Activated naive CD8-positive, alpha-beta T cell treated with anti-CD3 and anti-CD28 coated beads, Interleukin-2, amount 50 U/mL, for 24 hours (primary cell): ENCODE measurements at places on chromosomes 4 and X.

DNA sequence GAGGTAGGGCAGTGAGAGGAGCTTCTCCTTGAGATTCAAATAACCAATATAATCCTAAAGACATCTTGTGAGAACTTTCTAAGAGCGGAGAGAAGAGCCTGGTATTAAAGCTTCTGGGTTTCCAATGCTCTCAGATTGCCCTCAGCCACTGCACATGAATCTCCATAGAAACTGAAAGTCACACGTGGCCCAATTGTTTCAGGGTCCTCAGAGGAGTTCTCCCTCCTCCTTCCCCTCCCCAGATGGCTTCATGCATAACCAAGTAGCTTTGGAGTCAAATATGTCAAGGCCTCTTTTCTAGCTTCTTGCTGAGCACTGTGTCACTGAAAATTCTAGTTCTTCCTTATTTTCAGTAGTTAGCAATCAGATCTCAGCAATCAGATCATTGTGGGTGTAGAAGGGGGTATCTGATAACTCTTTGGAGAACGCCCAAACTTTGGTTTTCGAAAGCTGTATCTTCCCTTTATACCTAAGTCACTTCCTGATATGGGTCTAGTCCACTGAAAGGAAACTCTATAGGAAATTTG lies 2.2 kb downstream of the BTK start:
- no peak for DNase-seq

- peak; percentile 46 for DNase-seq
Measured at GRCh38 chr4:1862055-1862911, 6.3 kb upstream of the LETM1 start.

- DNase-seq, result no peak
Measured at GRCh38 chr4:77082886-77083608, 7.3 kb upstream of the CCNI start.

- no peak for DNase-seq
Measured at GRCh38 chrX:43718081-43718480, 62.0 kb downstream of the MAOA start.

DNA sequence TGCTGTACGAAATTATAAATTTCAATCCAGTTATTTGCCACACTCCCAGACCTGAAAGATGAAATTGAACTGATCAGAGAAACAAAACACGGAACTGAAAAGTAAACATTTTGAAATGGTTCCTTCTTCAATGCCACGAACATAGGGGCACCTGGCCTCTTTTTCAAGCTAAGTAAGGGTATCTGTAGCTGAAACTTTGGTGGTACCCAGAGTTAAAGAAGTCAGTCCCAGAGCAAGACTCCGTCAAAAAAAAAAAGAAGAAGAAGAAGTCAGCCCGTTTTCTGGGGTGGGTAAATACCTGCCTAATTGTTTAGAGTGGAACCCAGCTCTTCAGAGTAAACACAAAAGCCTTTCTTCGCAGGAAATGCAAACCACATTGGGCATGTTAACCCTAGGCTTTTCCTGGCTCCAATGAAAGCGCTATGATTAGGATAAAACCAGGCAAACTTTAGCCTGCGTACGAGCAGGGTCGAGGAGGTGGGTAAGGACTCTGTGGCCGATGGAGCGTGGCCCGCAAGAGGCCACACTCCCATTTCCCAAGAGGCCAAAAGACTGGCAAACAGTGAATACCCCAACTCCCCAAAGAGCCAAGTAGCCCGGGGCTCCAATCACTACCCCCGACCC lies 1.3 kb downstream of the ANTXR2 start:
- no peak for DNase-seq

DNA sequence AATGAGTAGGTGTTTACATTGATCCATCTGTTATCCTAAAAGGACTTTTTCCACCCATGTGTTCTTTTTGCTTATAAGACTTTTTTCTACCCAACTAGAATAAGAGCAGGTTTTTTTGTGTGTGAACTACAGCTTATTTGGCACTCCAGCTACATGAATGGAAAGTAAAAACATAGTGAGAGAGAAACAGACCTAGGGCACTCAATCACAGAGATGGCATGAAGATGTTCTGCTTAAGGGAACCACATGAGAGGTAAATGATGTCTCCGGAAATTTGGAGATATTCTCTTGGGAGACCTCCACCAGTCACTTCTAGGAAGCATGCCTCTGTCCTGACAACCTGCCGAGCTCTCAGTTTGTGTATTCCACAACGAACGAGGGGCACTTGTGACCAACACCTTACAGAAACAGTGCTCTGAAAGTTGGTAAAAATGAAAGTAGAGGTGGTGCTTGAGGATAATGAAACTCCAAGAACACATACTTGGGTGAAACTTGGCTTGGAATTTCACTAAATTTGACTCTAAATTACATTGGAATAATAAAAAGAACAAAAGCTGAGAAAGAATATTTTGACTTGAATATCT lies 788.4 kb upstream of the GALNTL6 start:
- no peak for DNase-seq
